ENCODE measurements at places on chromosomes 1 and 21.

DNA sequence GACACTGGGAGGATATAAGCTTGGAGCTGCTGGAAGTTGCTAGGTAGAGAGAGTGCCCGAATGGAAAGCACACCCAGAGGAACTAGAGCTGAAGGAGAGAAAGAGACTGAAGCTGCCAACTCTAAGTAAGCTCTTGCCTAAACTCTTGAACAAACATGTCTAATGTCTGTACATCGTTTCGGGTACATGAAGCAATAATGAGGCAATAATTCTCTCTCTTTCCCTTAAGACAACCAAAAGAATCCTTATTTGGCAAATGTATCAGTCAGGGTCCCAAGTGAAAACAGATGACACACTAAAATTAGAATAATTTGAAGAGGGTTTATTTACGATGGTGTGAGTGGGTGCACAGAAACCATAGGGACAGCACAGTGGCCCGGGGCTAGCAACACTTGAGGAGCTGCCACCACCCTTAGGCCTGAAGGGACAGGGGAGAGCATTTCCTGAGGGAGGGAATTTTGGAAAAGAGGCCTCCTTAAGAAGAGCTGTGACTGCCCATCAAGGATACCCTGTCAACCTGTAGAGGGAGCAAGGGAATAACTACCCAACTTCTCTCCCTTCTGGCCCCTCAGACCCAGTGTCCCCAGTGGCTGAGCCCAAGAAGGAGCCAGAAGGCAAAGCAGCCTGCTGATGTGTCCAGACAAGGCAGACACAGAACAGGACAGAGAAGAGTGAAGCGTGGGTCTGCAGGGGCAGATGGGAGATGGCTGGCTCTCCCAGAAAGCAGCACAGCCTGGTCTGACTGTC is 36.1 kb upstream of the KHDRBS1 start:
- DNase-seq: peak; percentile 85

GRCh38 chr21:31287201-31287600 is 56.9 kb downstream of the TIAM1 start:
- DNase-seq: no peak

- no peak for DNase-seq
Observed at GRCh38 chr1:203038217-203038741, 12.0 kb downstream of the PPFIA4 start.

- no peak for DNase-seq
Observed at GRCh38 chr1:192592517-192592916, 16.9 kb downstream of the RGS1 start.

- no peak for DNase-seq
Observed at GRCh38 chr1:224065455-224065854, 48.5 kb upstream of the FBXO28 start.

GRCh38 chr1:179061360-179062282 is 20.2 kb upstream of the TOR3A start:
- DNase-seq: no peak

DNA sequence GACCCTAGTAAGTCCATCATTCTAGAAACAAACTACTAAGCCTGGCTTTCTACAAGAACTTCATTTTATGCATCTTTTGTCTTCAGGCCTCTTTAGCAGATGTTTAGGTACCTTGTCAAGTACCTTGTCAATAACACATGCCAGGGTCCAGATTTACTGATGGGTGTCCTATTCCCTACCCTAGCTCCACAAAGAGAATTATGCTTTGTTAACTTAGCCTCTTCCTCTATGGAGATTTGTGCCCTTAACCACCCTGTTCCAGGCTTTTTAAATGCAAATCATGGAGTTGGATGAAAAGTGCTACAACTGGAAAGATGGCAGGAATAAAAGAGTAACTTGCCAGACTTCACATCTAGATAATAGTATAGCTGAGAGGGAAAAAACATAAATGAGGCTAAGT is 42.7 kb downstream of the SPATA46 start:
- no peak for DNase-seq

GRCh38 chr1:43438576-43438952 is 15.2 kb downstream of the HYI start:
- DNase-seq: no peak

DNA sequence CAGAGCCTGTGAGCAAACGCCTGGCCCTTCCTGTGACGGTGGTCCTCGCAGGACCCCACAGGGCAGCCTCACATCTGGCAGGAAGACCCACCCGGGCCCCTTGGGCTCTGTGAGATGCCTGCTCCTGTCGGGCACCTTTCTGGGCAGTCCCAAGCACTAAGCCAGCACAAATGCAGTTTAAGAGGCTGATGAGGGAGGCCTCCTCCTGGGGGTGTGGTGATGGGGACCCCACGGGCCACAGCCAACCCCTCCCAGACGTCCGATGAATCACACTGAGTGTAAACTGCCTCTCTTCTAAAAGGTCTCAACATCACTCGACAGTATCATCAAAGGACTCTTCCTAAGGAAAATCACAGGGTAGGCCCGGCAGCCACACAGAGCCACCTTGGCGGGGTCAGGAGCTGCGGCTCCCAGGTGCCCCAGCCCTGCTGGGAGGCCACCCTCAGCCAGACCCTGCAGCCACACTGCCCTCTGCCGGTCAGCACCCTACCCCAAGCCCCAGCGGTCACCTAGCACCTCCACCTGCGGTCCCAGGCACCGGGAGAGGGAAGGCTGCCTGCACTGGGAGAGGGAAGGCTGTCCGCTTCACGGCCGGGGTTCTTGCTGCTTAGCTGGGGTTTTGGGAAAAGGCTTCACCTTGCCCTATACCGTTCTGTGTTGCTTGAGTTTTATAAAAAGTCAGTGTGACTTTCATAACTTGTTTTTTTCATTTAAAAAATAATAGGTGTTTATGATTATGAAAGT is 3.9 kb upstream of the PRKCZ start:
- DNase-seq: no peak

DNA sequence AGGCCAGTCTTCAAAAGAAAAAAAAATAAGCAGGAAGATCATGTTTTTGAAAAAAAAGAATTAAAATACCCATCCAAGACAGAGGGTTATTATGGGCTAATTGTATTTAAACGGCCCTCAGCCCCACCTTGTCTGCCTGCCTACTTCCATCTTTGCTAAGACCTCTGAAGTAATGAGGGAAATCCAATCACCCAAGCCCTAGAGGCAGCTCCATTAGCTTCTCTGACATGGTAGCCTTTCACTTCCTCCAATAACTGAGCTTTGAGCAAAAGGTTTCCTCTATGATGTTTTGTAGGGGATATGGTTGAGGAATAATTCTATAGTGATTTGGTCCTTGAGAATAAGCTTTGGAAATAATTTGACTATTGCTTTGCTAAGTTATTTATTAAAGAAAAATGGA is 178.2 kb upstream of the SGIP1 start:
- DNase-seq: no peak

GRCh38 chr21:42179316-42179715 is 39.6 kb upstream of the ABCG1 start:
- no peak for DNase-seq

DNA sequence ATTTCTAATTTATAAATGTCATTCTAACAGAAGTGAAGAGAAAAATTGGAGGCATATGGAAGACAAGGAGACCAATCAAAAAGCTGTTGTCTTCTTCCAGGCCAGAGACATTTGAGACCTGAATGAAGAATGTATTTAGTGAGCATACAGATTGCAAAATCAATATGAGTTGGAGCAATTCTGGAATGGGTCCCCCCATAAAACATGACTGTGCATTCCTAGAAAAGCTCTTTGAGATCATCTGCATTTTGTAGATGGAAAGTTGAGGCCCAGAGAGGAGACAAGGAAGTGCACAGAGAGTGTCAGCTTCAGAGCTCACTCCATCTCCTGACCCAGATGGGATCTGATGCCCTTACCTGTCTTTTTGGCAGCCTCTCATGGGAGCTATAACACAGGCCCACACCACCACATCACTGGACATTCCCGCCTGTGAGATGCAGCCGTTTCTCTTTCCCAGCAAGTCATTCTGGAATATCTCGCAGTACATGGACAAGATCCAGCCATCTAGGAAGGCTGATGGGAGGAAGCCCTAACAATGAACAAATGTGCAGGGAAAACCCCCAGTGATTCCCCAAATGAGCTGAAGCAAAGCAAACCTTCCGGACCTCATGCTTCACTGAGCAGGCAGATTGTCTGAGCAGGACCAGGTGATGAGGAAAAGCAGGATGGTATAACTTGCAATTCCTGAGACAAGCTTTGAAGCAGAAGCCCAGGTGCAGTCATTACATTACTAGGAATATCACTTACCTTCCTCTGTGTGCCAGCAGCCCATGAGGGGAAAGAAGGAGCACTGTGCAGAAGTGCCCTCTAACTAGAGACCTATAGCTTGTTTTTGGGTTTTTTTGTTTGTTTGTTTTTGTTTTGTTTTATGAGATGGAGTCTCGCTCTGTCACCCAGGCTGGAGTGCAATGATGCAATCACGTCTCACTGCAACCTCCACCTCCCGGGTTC is 445.6 kb downstream of the PLPP3 start:
- DNase-seq: no peak

DNA sequence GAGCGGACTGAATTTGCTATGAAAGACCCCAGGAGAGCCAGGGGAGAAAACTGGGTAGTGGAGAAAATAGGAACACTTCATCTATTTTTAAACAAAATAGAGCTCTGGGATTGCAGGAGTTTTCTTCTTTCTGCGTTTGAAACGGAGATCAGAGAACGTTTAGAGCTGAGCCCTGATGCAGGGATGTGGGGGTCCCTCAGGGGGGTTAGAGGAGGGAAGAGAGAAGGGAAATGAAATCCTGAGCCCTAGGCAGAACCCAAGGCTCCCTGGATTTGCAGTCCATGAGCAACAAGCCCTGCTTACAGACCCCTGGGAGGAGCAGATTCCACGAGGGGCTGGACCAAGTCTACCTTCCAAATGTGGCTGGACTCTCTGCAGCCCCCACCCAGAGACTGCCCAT is 21.8 kb downstream of the STYXL2 start:
- no peak for DNase-seq

GRCh38 chr1:94553323-94553730 is 11.8 kb upstream of the F3 start:
- no peak for DNase-seq

DNA sequence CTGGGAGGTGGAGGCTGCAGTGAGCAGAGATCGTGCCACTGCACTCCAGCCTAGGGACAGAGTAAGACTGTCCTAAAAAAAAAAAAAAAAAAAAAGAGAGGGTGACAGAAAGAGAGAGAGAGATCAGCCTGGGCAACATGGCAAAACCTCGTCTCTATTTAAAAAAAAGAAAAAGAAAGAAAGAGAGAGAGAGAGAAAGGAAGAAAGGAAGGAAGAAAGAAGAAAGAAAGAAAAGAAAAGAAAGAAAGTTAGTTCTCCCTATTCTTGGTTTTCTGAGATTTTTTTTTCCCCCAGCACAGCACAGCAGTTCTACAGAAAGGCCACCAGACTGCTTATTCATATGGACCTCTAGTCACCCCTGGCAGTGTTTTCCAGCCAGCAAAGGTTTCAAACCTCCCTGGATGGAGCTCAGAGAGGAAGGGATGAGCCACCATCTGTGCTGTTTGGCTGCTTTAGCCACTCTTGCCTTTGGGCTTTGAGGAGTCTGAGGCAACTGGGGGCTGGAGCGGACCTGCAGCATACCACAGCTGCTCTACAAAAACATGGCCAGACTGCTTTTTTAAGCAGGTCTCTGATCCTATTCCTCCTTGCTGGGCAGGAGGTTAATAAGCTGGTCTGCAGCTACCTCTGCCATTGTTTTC is 10.6 kb downstream of the S100A6 start:
- DNase-seq: no peak

- no peak for DNase-seq
Observed at GRCh38 chr1:1272341-1273208, 1.1 kb downstream of the UBE2J2 start.

- peak; percentile 28 for DNase-seq
Observed at GRCh38 chr1:43893006-43893405, 40.6 kb upstream of the ARTN start.

DNA sequence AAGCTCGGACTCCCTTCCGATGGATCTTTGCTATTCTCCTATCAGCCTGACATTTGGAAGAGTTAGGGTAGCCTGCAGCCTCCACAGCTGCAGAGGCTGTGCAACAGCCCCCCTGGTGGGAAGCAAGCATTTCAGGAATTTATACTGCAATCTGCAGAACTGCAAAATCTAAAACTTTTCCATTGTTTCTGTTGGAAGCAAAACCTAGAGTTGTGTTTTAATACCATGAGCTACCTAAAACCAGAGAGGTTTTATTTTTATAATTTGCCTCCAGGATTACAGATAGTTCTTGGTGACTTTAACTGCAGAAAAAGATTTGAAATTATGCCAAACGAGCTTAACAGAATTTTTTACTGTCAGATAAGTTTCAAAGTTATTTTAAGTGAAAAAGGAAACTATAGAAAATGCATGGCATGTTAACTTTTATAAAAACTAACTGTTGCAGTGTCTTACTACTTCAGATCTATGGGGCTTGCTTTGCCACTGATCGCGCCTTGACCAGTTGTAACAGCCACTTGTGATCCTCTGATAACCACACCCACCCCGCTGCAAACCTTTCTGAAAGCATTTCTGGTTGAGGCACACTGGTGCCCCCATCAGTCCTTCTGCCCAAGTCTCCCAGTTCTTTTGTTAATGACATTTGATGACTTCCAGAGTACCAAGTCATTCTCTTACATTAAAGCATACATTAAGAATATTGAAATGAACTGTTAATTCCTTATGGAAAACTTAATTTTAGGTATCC is 64.8 kb downstream of the PRDM2 start:
- DNase-seq: no peak

GRCh38 chr1:22527555-22528296 is 35.6 kb upstream of the EPHA8 start:
- DNase-seq: no peak

DNA sequence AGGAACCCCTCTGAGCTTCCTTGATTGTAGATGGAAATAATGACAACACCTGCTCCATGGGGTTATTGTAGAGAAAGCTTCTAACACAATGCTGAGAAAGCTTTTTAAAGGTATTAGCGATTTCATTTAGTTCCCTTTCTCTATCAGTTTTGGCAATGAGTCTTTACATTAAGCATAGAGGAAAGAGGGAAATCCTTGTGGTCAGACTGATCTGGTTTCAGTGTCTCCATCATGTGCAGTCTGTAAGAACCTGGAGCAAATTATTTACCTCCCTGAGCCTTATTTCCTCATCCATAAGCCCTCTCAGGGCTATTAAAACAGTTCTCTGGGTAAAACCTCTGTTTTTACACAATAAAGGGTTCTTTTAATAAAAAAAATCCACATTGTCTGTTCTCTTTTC is 87.5 kb downstream of the FGGY start:
- no peak for DNase-seq

- no peak for DNase-seq
Observed at GRCh38 chr1:54604051-54604450, 19.3 kb downstream of the FAM151A start.
